ENCODE measurements at places on chromosomes 12 and 14. TPM values are rescaled to one million over a fixed set of nuclear protein-coding genes. Genes with fewer than 3 reads are reported as not detected.

The NDRG2 gene
- total RNA-seq, result 255 TPM

The AQP6 gene
- total RNA-seq, result not detected

The RNASE7 gene
- total RNA-seq, result not detected

The GPR65 gene
- 1.4 TPM for total RNA-seq

The POLE gene
- total RNA-seq, result 25.1 TPM

The SERPINA1 gene
- total RNA-seq, result 18,705 TPM

The STRAP gene
- total RNA-seq, result 43.2 TPM

The SCARB1 gene
- total RNA-seq, result 138 TPM

DNA sequence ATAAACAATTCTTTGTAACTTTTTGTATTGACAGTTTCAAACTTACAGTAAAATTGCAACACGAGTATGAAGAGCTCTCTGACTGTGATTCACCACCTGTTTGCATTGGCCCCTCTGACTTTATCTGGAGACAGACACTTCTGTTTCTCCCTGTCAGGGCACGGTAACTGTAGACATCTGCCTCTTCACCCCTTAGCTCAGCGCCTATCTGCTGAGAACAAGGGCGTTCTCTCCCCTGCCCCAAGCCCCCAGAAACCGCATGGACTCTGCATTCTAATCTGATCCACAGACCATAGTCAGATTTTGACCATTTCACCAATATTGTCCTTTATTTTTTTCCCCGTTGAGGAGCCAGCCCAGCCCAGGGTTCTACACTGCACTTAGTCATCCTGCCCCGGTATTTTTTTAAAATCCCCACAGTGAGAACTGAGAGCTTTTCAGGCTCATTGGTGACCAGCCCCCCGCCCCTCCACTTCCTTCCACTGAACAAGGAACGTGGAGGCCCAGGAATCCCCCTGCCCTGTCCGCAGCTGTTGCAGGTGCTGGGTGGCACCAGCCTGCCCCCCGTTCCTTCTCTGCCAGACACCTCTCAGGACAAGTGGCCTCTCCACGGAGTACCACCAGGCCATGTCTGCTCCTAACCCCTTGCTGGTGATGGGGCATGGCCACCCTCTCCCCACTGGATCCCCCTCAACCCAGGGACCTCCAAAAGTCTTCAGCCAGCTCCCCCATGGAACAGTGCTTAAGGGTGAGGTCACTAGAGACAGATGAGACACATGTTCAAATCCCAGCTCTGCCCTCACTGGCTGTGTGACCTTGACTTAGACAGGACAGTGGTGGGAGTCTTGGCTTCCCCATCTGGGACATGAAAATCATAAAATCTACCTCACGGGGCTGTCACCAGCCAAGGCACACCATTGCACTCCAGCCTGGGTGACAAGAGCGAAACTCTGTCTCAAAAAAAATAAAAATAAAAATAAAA lies 11.2 kb downstream of the RHOF start:
- DNase-seq, result no peak

- no peak for DNase-seq
These were observed 25.1 kb upstream of the CDK17 start for GRCh38 chr12:96425321-96425720.

DNA sequence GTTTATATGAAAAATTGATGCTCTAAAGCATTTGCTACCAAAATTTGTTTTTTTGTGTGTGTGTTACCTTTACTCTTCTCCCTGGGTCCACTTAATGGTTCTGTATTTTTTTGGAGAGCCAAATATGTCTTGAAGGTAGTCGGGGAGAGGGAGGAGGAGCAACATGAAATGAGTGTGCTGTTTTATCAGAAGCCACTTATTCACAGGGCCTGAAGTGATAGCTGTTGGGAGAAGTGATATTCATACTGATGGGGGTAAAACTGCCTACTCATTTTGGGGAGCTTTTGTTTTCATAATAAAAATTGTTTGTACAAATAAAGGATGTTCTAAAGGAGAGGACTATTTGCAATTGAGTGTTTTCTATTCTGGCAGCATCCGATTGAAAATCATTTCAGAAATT lies 29.2 kb downstream of the CRADD start:
- DNase-seq, result no peak

All from right lobe of liver (tissue), 6 donors.